Gastrocnemius medialis (tissue), 4 donors: ENCODE measurements at places on chromosomes 5 and 9. TPM values are rescaled to one million over a fixed set of nuclear protein-coding genes. Genes with fewer than 3 reads are reported as not detected.

IGFBPL1 gene
- total RNA-seq, result not detected

DNA sequence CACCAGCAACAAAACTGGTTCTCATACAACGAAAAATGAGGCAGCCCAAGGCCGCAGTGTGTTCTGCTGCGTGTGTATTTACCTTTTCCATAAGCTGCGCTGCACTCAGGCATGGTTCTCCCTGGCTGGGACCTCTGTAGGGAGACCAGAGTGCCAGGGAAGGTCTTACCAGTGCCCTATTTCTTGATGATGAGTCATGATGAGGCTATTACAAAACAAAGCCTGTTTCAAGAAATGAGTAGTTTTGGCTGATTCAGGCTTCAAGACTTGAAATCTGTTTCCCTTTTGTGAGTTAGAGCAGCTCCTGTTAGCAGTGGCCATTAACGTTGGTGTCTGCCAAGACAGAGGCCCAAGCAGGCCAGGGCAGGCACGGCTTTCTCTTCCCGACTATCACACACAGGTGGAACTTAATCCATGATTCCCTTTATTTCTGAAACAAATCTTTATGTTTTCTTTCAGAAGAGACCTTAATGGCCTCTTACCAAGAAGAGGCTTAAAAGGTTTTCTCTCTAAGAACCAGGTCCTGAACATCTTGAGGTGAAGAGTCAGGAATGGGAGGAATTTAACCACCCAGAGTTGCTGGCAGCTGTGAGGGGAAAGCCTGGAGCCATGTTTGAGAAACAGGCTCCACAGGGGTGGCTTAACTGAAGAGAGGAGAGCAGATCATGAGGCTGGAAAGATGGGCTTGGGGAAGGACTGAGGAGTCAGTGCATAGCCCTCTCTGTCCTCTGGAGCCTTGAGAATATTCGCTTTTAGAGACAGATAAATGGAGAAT lies 41.4 kb upstream of the TIFAB start:
- H3K4me3 ChIP-seq, result no peak overlapping the region
- H3K4me1 ChIP-seq, result peaks cover 18% of the 10 kb centered on the region
- no peak overlapping the region for H3K27ac ChIP-seq
- peaks cover 35% of the 10 kb centered on the region for H3K27me3 ChIP-seq
- DNase-seq, result no peak

CYFIP2 gene
- 11.6 TPM for total RNA-seq

- no peaks in the 10 kb centered on the region for H3K27me3 ChIP-seq
- H3K27ac ChIP-seq, result no peak overlapping the region
- H3K4me1 ChIP-seq, result no peaks in the 10 kb centered on the region
These were observed 138.1 kb downstream of the ATPSCKMT start for GRCh38 chr5:10111571-10111970.

DNA sequence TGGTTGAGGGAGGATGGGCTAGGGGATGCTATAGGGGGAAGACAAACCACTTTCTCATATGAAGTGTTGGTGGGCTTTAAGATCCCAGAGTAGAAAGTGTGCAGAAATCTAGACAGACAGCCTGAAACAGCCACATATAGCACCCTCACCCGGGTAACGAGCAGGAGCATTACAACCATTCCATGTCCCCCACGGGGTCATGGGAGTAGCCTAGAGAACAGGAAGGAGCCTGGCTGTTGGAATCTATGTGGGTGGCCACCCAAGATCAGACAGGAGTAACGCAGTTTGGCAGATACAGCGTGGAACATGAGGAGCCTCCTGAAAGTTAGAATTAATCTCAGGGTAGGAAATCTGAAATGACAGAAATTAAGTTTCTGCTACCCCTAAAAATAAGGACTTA lies 146.1 kb upstream of the RAI14 start:
- H3K4me1 ChIP-seq, result no peaks in the 10 kb centered on the region
- H3K4me3 ChIP-seq, result no peak overlapping the region
- H3K36me3 ChIP-seq, result no peaks in the 10 kb centered on the region
- no peak overlapping the region for H3K27ac ChIP-seq

CREBRF gene
- 20.9 TPM for total RNA-seq

GRCh38 chr5:112682621-112683061 lies 55.0 kb upstream of the APC start:
- H3K4me1 ChIP-seq, result peaks cover 6% of the 10 kb centered on the region
- H3K27me3 ChIP-seq, result no peaks in the 10 kb centered on the region
- H3K27ac ChIP-seq, result no peak overlapping the region
- DNase-seq, result no peak

- no peaks in the 10 kb centered on the region for H3K36me3 ChIP-seq
- no peak overlapping the region for H3K4me3 ChIP-seq
- DNase-seq, result no peak
- H3K27me3 ChIP-seq, result no peaks in the 10 kb centered on the region
- H3K27ac ChIP-seq, result no peak overlapping the region
These were observed 88.8 kb downstream of the OLFM1 start for GRCh38 chr9:135176284-135176683.

PCDHAC1 gene
- 0.13 TPM for total RNA-seq

SHISAL2B gene
- total RNA-seq, result not detected

GRCh38 chr5:307306-307705 lies 14.2 kb upstream of the AHRR start:
- DNase-seq, result no peak
- H3K4me3 ChIP-seq, result no peak overlapping the region
- no peaks in the 10 kb centered on the region for H3K27me3 ChIP-seq
- H3K27ac ChIP-seq, result no peak overlapping the region

DNA sequence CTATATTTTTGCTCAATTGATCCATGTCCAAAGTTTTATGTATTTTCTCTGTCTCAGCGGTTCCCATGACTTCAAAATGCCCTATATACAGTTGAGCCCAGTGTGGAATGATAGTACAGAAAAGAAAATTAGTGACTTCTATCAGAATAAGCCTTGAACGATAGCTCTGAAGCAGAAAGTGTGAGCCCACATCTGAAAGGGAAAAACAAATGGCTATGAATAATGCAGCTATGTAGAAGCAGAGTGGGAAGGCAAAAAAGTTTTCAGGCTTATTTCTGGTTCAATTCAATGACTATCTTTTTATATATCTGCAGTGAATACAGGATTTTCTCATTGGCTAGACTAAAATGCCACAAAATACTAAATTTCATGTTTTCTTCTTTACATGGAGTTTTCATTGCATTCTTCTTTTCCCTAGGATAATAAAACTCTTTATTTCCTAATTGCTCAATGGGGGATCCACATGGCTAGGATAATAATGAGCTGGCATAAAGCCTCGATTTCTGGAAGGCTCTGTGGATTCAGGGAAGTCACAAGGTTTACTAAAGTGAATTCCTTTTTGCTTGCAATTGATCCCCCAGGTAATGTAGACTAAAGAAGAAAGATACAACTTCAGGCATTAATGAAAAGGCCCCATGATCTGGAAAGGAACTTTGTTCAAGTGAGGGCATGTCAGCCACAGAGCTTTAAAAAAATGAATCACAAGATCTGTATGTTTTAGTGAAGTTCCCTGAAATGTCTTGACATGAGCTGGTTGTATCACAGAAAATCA lies 377.0 kb upstream of the RIOK2 start:
- no peaks in the 10 kb centered on the region for H3K36me3 ChIP-seq
- no peak overlapping the region for H3K27ac ChIP-seq
- no peaks in the 10 kb centered on the region for H3K27me3 ChIP-seq
- no peak overlapping the region for H3K4me3 ChIP-seq
- DNase-seq, result no peak

- H3K4me3 ChIP-seq, result peak overlapping the region; percentile 91
- DNase-seq, result no peak
- peaks cover 15% of the 10 kb centered on the region for H3K4me1 ChIP-seq
These were observed 957 bp downstream of the SHB start for GRCh38 chr9:38067859-38068681.

GRCh38 chr5:52469835-52470234 lies 317.9 kb upstream of the ITGA1 start:
- no peaks in the 10 kb centered on the region for H3K4me1 ChIP-seq
- H3K27ac ChIP-seq, result no peak overlapping the region
- no peaks in the 10 kb centered on the region for H3K36me3 ChIP-seq
- H3K27me3 ChIP-seq, result no peaks in the 10 kb centered on the region
- H3K4me3 ChIP-seq, result no peak overlapping the region

- peaks cover 5% of the 10 kb centered on the region for H3K27me3 ChIP-seq
- H3K27ac ChIP-seq, result no peak overlapping the region
- H3K4me1 ChIP-seq, result no peaks in the 10 kb centered on the region
- H3K4me3 ChIP-seq, result no peak overlapping the region
These were observed 97.7 kb upstream of the IER5L start for GRCh38 chr9:129275626-129276247.

AGXT2 gene
- 0.20 TPM for total RNA-seq

GRCh38 chr5:170617533-170618490 lies 114.0 kb downstream of the KCNIP1 start:
- no peak for DNase-seq
- H3K4me1 ChIP-seq, result no peaks in the 10 kb centered on the region
- H3K27ac ChIP-seq, result no peak overlapping the region
- no peaks in the 10 kb centered on the region for H3K36me3 ChIP-seq
- no peaks in the 10 kb centered on the region for H3K27me3 ChIP-seq

DNA sequence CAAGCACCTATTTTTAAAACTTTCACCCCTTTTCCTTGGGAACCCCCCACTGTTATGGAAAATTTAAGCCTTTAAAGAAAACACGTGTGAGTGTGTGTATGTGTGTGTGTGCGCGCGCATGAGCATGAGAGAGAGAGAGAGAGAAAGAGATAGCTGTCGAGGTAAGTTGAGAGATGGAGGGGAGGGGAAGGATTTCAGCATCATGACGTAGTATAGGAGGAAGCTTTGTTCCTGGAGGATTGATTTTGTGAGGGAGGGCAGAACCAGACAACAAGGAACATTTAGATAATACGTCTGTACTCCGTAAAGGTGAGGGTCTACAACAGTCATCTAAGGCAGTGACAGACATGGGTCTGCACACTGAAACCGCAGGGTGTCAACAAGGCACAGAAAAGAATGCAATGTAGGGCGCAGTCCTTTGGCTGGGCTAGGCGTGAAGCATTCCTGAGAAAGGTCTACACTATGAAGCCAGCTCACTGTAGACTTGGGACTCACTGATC lies 227.7 kb downstream of the SMARCA2 start:
- H3K4me3 ChIP-seq, result peak overlapping the region; percentile 66
- H3K27me3 ChIP-seq, result no peaks in the 10 kb centered on the region
- no peaks in the 10 kb centered on the region for H3K36me3 ChIP-seq
- no peak for DNase-seq

SPATA31A3 gene
- total RNA-seq, result not detected

DNA sequence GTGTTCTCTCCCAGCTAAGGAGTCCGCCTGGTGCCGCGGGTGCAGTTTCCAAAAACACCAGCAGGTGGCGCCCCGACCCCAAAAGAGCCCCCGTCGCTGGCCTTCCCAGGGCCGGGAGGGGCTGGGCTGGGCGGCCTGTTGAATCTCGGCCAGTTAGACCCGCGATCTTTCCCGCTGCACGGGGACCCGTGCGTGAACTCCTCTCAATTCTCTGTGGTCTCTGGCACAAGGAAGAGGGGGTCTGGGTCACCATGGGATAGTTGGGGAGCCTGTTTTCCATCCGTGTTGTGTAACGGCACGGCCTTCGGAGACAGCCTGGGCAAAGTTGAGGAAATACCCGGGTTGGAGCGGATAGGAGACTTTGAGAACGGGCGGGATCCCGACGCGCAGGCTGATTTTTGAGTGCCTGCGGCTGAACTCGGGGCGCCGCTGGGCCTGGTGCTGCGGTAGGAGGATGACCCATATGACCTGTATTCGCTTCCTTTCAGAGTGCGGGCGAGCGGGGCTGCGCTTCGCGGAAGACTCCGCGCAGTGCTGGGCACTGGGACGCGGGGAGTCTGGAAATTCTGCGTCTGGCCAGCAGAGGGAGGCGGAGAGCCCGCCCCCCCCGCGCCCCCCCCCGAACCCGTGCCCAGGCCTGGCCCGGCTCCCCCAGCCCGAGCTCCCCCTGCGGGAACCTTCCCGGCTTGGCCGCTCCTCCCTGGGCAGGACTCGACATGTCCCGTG lies 7.9 kb upstream of the PSD2 start:
- no peaks in the 10 kb centered on the region for H3K36me3 ChIP-seq
- peak overlapping the region; percentile 68 for H3K4me3 ChIP-seq
- H3K27ac ChIP-seq, result peak overlapping the region; percentile 92
- peaks cover 17% of the 10 kb centered on the region for H3K4me1 ChIP-seq

DNA sequence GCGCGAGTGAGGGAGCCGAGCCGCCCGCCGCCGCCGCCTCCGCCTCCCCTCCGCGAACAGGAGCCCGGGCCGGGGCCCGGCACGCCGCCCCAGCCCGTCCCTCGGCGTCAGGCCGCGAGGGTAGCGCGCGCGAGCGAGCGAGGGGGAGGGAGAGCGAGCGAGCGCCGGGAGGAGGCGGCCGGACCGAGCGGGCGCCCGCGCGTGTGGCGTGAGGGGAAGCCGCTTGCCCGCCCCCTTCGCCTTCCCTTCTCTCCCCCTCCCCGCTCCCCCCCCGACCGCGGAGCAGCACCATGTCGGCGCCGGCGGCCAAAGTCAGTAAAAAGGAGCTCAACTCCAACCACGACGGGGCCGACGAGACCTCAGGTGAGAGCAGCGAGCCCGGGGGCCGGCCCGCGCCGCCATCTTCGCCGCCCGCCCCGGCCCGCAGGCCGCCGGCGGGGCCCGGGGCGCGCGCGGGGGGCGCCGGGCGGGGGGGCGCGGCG lies 312 bp downstream of the SET start:
- peak overlapping the region; percentile 92 for H3K27ac ChIP-seq
- H3K4me1 ChIP-seq, result peaks cover 12% of the 10 kb centered on the region
- H3K36me3 ChIP-seq, result no peaks in the 10 kb centered on the region
- H3K27me3 ChIP-seq, result no peaks in the 10 kb centered on the region
- H3K4me3 ChIP-seq, result peak overlapping the region; percentile 71

PCA3 gene
- not detected for total RNA-seq

DNA sequence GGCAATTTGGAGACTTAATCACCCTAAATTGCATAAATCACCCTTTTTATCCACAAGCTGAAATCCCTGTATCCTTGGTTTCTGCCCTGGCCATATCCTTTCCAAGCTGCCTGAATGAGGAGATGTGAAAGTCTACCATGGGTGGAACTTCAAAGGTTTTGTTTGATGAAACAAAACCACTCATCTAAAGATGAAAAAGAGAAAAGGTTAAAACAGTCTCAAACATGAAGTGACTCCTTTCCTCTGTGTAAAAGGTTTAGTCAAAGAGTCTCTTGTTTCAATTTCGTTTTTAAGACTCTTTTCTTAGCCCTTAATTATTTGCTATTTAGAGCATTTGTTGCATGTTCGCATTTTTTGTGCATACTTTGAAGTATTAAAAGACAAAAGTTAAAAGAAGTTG lies 11.2 kb downstream of the SLC45A2 start:
- H3K4me1 ChIP-seq, result no peaks in the 10 kb centered on the region
- H3K27ac ChIP-seq, result no peak overlapping the region
- no peaks in the 10 kb centered on the region for H3K27me3 ChIP-seq
- no peak for DNase-seq

DNA sequence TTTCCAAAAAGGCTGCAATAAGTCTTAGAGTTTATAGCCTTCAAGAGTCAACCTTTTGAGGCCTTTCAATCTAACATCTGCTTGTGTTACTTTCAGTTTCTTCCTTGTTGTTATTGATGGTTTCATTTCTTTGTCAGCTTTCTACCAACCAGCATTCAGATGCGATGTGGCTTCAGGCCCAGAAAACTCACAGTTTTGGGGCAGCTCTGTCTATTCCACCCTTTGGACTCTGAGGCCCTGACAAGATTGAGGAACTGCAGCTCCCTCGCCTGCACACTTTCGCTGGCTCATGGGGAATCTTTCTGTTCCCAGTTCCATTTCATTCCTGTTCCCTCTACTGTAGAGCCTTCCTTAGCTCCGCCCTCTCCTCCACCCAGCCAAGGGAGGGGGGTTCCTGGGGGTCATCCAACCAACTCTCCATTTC lies 13.3 kb upstream of the WHRN start:
- H3K27me3 ChIP-seq, result peaks cover 4% of the 10 kb centered on the region
- no peak for DNase-seq
- H3K36me3 ChIP-seq, result no peaks in the 10 kb centered on the region
- no peak overlapping the region for H3K27ac ChIP-seq
